ENCODE measurements at places on chromosomes 3 and 15.

- no peak for DNase-seq
These were observed 16.8 kb downstream of the BCL2L10 start for GRCh38 chr15:52095597-52096262.

GRCh38 chr15:62792986-62793751 lies 249.4 kb upstream of the TPM1 start:
- DNase-seq: no peak

DNA sequence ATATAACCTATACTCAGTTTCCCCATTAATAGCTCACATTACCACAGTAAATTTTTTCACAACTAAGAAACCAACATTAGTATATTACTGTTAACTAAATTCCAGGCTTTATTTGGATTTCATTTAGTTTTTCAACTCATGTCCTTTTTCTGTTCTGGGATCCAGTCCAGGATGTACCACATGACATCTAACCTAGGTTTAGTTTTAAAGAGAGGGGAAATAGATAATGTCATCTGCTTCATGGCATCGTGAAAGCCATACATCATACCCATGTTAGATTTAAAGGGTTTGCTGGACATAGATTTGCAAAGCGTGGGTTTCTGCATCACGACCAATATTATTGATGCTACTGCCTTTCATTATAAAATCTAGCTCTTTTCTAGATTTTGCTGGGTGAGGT lies 33.2 kb upstream of the RPP14 start:
- no peak for DNase-seq

DNA sequence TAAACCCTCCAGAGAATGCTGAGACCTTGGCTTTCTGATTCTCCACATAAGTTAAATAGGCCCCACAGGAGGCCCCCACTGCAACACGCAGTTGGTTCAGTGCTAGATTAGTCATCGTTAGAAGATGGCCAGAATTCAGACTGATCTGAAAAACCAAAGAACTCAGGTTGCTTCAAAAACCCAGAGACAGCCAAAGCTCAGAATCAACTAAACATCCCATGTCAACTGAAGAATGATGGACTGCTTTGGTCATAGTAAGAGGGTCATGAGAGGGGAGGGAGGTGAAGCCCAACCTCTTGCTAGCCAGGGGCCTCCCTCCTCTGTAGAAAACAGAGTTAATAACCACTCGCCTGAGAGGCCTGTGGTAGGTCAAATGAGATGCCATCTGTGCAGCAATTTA lies 93.1 kb downstream of the AKAP13 start:
- no peak for DNase-seq

DNA sequence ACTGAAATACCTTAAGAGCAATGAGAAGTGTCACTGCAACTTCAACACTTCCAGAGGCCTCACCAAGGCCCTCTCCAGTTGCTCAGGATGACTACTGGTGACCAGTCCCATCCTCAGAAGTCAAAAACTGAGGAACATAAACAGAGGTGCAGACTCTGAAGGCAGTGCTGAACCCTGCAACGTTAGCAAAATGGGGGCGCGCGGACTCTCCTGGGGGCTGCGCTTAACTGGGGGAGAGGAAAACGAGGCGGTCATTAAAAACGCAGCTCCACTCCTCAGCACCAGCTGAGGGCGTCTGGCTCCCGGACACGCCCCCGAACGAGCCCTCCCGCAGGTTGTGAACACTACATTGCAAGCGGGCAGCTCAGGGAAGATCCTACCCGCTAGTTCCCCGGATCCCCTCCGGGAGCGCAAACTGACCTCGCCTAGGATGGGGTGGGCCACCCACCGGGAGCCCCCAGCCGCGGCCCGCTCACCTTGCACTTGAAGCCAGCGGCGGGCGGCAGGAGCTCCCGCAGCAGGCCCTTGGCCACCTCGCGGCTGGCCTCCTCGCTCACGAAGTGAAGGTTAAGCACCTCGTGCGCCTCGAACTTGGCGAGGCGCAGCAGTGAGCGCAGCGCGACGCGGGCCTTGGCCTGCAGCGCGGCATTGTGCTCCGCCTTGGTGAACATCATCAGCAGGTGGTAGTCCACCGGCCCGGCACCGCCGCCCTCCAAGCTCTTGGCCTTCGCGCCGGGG lies 711 bp downstream of the XXYLT1 start:
- no peak for DNase-seq

- no peak for DNase-seq
These were observed 6.2 kb upstream of the MEIS2 start for GRCh38 chr15:37106490-37107001.
